ENCODE measurements at places on chromosomes 11 and 22.

DNA sequence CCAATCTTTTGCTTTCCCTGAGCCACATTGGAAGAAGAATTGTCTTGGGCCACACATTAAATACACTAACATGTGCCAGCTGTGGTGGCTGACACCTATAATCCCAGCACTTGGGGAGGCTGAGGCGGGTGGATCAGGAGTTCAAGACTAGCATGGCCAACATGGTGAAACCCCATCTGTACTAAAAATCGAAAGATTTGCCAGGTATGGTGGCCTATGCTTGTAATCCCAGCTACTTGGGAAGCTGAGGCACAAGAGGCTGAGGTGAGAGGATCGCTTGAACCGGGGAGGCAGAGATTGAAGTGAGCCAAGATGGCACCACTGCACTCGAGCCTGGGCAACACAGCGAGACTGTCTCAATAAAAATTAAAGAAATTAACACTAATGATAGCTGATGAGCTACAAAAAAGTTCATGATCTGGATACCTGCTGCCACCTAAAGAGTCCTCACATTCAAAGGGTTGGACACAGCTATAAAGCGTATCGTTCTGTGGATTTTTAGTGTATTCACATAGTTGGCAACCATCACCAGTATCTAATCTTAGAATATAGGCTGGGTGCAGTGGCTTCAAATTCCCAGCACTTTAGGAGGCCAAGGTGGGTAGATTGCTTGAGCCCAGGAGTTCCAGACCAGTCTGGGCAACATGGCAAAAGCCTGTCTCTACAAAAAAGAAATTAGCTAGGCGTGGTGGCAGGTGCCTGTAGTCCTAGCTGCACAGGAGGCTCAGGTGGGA is 3.4 kb upstream of the LDHC start:
- no peak for DNase-seq

DNA sequence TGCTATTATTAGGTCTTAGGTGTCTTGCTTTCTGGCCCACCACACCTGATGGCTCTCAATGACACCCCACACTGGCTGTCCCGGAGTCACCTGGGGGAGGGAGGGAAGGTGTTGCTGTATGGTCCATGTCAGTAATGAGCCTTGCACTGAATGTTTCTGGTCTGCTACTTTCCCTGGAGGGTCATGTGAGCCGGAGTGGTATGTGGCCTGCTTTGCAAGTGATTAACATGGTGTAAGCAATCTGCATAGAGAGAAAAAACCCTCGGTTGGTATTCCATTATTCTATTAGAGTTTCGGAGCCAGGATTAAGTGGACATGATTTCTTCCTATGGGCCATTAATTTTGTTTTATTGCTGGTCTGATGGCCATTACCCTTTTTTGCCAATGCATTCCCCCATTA is 63.9 kb downstream of the PKNOX2 start:
- no peak for DNase-seq

DNA sequence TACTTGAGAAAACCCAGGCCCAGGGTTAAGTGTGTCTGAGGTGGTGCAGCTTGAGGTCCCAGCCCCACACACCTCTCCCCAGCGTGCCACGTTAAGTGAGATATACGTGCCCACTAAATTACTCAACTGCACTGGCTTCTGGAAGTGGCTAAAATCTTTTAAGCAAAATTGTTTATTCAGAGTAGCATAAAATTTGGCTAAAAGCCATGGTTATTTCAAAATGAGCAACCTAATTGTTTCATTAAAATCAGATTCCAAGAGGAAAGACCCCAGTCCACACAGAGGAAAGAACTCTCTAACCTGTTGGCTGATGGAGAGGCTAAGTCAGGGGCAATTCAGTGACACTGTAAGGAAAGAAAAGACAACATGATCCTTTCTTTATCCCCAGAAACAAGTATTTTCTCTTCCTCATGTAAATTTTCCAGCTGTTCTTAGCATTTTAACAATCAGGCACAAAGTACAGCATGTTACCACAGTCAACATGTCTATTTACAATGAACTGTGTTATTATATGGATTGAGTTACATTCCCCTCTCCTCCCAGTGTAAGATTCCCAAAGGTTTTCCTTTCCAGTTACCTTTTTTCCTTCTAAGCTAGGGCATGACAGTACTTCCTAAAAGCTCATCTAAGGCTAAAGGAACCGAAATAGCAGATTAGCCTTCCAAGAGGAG is 26.6 kb downstream of the NUP50 start:
- DNase-seq: no peak

DNA sequence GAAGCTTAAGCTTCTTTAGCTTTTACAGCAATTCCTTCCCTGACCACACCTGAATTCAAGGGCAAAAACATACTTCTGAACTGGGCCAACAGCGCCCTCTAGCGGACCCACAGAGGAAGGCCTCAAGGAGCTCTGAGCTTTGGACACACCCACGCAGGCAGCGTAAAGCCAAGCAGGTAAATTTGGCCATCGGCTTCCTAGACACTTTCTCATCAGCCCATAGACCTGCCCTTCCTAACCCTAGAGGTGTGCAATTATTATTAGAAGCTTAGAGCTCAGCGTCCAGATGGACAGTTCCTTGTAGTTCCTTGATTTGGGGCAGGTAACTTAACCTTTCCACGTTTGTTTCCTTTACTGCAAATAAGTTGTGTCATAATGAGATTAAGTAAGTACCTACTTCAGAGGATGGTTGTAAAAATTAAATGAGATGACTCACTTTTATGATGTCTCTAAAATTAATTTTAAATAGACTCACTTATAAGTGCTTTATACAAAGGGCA is 25.7 kb upstream of the HMGXB4 start:
- DNase-seq: peak; percentile 31

DNA sequence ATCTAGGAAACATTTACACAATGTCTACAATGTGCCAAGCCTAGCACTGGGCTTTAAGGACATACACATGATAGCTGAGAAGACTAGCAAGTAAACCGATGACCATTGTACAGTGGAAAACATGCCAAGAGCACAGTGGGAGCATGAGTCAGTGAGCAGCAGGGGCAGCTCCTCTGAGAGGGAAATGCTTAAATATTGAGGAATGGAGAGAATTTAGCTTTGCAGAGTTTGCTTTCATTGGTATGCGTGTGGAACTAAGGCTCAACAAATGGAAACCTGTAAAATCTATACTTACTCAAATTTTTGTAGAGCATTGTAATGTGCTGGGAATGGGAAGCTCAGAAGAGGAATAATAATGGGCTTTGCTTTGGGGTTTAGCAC is 282.3 kb downstream of the ST3GAL4 start:
- DNase-seq: no peak

- DNase-seq: peak; percentile 29
Observed at GRCh38 chr11:13668957-13669521, 571 bp downstream of the FAR1 start.

DNA sequence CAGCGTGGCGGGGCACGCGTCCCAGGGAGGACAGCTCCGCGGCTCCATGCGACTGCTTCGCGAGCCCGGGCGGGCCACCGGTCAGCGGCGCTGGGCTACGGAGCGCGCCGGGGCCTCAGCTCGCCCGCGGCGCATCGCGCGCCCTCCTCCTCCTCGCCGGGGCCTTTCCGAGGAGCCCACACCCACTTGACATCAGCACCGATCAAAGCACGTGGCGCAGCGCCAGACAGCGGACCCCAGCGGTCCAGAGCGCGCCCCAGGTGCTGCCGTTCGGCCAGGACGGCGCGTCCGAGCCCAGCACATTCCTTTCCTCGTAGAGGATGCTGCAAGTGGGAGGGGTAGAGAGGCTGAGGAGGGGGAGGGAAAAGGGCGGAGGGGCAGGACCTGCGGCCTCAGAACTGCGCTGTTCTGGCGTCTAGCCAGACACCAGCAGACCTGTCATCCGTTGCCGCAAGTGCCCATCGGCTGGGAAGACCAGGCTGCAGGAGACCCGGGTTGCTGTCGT is 88.6 kb downstream of the PLEKHA7 start:
- DNase-seq: peak; percentile 33
